ENCODE measurements at places on chromosomes 6 and 20. TPM values are rescaled to one million over a fixed set of nuclear protein-coding genes. Genes with fewer than 3 reads are reported as not detected.

NKAIN4 gene
- not detected for total RNA-seq

SALL4 gene
- under 0.01 TPM for total RNA-seq

POPDC3 gene
- total RNA-seq: 5.8 TPM

GNAS-AS1 gene
- 0.58 TPM for total RNA-seq

HLA-DOA gene
- not detected for total RNA-seq

ESR1 gene
- 1.1 TPM for total RNA-seq

PARD6B gene
- 1.7 TPM for total RNA-seq

CALHM6 gene
- total RNA-seq: 0.58 TPM

SRSF12 gene
- 0.28 TPM for total RNA-seq

HLA-DQB1 gene
- not detected for total RNA-seq

SLC35D3 gene
- under 0.01 TPM for total RNA-seq

TCF15 gene
- not detected for total RNA-seq

VGLL2 gene
- total RNA-seq: not detected

GTSF1L gene
- not detected for total RNA-seq

GDAP1L1 gene
- total RNA-seq: not detected

SLC17A3 gene
- not detected for total RNA-seq

NKX2-2 gene
- not detected for total RNA-seq

IRF4 gene
- total RNA-seq: 0.28 TPM

SMOC2 gene
- not detected for total RNA-seq

FAM209B gene
- total RNA-seq: not detected

MUC22 gene
- total RNA-seq: not detected

VIP gene
- not detected for total RNA-seq

MOXD1 gene
- total RNA-seq: 135 TPM

KIAA0408 gene
- total RNA-seq: 0.38 TPM

GSTA4 gene
- total RNA-seq: 46.5 TPM

SH3BGRL2 gene
- total RNA-seq: 2.1 TPM

SYNDIG1 gene
- total RNA-seq: 0.58 TPM

TTK gene
- 6.2 TPM for total RNA-seq

GPR63 gene
- 0.28 TPM for total RNA-seq

MRAP2 gene
- 3.7 TPM for total RNA-seq

EBF4 gene
- total RNA-seq: 0.56 TPM

TRIM40 gene
- total RNA-seq: not detected

UBE2C gene
- 7.9 TPM for total RNA-seq

SPATA25 gene
- 0.28 TPM for total RNA-seq

Data from regular cardiac myocyte (primary cell).